Osteoblast (primary cell): ENCODE measurements at places on chromosomes 7 and 10. TPM values are rescaled to one million over a fixed set of nuclear protein-coding genes. Genes with fewer than 3 reads are reported as not detected.

GRCh38 chr7:93883078-93883916, 7.3 kb downstream of the TFPI2 start:
- no peak overlapping the region for H3K4me3 ChIP-seq
- no peaks in the 10 kb centered on the region for H3K36me3 ChIP-seq
- no peak for DNase-seq
- no peaks in the 10 kb centered on the region for H3K27me3 ChIP-seq
- H3K4me1 ChIP-seq = no peaks in the 10 kb centered on the region

DNA sequence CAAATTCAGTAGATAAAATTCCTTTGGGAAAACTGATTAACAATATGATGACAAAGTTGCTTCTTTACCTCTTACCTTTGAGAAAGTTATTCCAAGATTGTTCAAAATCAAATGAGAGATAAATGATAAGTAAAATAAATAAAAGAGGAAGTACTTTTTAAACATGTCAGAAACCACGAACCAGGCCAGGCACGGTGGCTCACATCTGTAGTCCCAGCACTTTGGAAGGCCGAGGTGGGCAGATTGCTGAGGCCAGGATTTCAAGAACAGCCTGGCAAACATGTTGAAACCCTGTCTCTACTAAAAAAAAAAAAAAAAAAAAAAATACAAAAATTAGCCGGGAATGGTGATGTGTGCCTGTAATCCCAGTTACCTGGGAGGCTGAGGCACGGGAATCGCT, 296.6 kb downstream of the HGF start:
- DNase-seq = no peak
- no peak overlapping the region for H3K27ac ChIP-seq
- H3K4me1 ChIP-seq = peaks cover 5% of the 10 kb centered on the region
- no peaks in the 10 kb centered on the region for H3K27me3 ChIP-seq
- H3K4me3 ChIP-seq = no peak overlapping the region
- H3K36me3 ChIP-seq = no peaks in the 10 kb centered on the region

- H3K4me1 ChIP-seq = no peaks in the 10 kb centered on the region
- DNase-seq = no peak
- H3K4me3 ChIP-seq = no peak overlapping the region
- H3K27me3 ChIP-seq = no peaks in the 10 kb centered on the region
Observed at GRCh38 chr10:56912043-56912442, 551.0 kb upstream of the ZWINT start.

GRCh38 chr7:149830997-149831740, 7.0 kb upstream of the ZNF862 start:
- H3K27ac ChIP-seq = no peak overlapping the region
- H3K27me3 ChIP-seq = no peaks in the 10 kb centered on the region
- no peak overlapping the region for H3K4me3 ChIP-seq
- peak; percentile 89 for DNase-seq

The GRM3 gene
- not detected in 2 replicates for total RNA-seq

DNA sequence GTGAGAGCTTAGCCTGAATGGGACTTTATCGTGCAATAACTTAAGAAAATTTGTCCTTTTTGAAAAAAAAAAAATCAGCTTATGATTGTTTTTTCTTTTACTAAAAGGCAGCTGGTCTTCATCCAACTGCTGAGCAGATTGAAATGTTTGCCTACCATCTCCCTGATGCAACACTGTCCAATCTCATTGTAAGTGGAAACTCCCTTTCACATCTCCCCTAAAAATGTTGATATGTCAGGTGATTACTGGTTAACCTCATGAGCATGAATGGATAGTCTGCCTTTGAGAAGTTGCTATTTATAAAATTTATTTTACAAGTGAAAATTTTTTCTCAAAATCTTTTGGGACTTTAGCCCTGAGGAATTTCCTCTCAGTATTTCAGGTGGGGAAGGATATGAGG, 17.8 kb upstream of the HKDC1 start:
- H3K27ac ChIP-seq = no peak overlapping the region
- DNase-seq = no peak
- H3K4me3 ChIP-seq = no peak overlapping the region
- peaks cover 54% of the 10 kb centered on the region for H3K36me3 ChIP-seq
- H3K27me3 ChIP-seq = no peaks in the 10 kb centered on the region
- no peaks in the 10 kb centered on the region for H3K4me1 ChIP-seq

The SHLD2 gene
- 39.5 and 40.9 TPM in 2 replicates for total RNA-seq

The NKX6-2 gene
- not detected in 2 replicates for total RNA-seq

DNA sequence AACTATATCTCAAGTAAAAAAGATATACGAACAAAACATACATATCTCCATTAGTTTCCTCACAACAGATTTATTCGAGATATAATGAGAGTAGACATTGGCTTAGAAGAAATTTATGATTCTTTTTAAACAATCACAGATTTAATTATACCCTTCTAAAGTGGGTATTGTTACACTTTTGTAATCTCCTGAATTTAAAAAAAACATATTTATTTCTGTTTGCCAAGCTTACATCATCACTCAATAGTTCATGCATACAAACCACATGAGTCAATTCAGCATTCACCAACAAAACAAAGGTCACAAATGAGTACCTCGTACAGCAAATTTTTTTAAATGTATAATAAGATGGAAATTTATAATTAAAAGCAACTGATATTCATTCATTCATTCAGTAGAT, 17.6 kb downstream of the LRRN3 start:
- DNase-seq = no peak
- peaks cover 15% of the 10 kb centered on the region for H3K4me1 ChIP-seq
- H3K27ac ChIP-seq = no peak overlapping the region
- H3K27me3 ChIP-seq = no peaks in the 10 kb centered on the region
- no peak overlapping the region for H3K4me3 ChIP-seq

The OR9A2 gene
- not detected in 2 replicates for total RNA-seq

The ZNF467 gene
- total RNA-seq = not detected in 2 replicates

The FFAR4 gene
- total RNA-seq = not detected in 2 replicates

- H3K36me3 ChIP-seq = no peaks in the 10 kb centered on the region
- no peaks in the 10 kb centered on the region for H3K27me3 ChIP-seq
- DNase-seq = no peak
- H3K4me3 ChIP-seq = no peak overlapping the region
Observed at GRCh38 chr7:25624833-25625232, 396.5 kb upstream of the NPVF start.

- no peaks in the 10 kb centered on the region for H3K36me3 ChIP-seq
- peaks cover 8% of the 10 kb centered on the region for H3K4me1 ChIP-seq
- H3K4me3 ChIP-seq = no peak overlapping the region
Observed at GRCh38 chr7:8126601-8127167, 135.3 kb downstream of the ICA1 start.

DNA sequence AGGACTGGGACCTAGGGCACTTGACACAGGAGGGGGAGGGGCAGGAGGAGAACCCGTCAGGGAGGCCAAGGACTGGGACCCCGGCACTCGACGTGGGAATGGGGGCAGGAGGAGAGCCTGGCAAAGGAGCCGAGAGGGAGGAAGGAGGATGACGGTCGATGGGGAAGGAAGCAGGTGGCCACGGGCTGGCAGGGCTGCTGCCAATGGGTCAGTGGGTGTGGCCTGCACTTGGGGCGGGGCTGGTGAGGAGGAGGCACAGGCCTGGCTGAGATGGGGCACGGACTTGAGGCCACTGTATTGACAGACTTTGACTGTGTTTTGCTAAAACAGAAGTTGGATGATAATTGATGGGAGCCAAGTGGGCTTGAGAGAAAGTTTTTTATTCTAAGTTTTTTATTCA, 68.9 kb downstream of the RBM33 start:
- H3K4me1 ChIP-seq = no peaks in the 10 kb centered on the region
- no peak overlapping the region for H3K4me3 ChIP-seq
- H3K27me3 ChIP-seq = no peaks in the 10 kb centered on the region
- DNase-seq = no peak
- H3K27ac ChIP-seq = no peak overlapping the region

GRCh38 chr10:19993714-19994315, 177.6 kb downstream of the PLXDC2 start:
- H3K4me3 ChIP-seq = no peak overlapping the region
- H3K36me3 ChIP-seq = no peaks in the 10 kb centered on the region
- H3K27me3 ChIP-seq = no peaks in the 10 kb centered on the region
